ENCODE measurements at places on chromosomes 3 and 15.

DNA sequence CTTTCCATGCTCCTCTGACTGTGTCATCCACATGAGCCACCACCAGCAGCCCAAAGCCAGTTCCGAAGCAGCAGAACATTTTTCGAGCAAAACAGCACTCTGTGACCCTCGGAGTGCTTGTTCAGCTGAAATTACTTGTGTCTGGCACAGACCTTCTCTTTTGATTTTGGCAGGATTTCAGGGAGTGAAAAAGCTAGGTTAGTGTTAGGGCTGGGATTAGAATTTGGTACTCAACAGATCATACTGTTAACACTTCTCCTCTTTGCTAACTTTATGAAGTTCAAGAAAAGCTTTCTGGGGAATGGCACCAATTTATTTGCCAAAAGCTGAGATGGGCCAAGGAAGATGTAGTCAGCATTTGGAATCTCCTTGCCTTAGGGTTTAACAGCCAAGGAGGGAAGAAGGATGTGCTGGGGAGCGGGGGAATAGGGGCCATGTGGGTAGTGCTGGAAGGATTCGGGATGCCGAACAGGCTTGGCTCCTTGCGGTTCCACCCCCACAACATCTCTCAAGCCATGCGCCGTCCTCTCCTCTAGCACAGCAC lies 55.1 kb upstream of the TRA2B start:
- no peak for DNase-seq

- no peak for DNase-seq
Observed at GRCh38 chr3:197521277-197522182, 34.2 kb downstream of the BDH1 start.

- DNase-seq, result no peak
Observed at GRCh38 chr15:88707771-88708654, 69.2 kb downstream of the ISG20 start.

GRCh38 chr3:113100063-113100462 lies 109.3 kb downstream of the GTPBP8 start:
- no peak for DNase-seq

DNA sequence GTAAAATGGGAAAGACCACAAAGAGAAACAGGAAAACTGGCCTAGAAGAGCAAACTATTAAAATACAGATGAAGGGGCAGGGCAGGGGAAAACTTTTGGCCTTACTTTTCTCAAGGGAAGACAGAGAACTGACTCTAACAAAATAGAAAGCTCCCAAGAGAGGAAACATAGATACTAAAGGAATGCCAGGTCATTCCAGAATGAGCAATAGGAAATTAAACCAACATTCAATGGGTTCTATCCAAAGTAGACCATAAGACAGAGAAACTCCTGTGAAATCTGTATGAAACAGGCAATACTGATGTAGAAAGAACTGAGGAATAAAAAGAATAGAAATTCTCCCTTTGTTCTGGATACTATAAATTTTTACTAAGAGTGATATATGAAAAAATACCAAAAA lies 491.8 kb downstream of the MECOM start:
- DNase-seq, result no peak

DNA sequence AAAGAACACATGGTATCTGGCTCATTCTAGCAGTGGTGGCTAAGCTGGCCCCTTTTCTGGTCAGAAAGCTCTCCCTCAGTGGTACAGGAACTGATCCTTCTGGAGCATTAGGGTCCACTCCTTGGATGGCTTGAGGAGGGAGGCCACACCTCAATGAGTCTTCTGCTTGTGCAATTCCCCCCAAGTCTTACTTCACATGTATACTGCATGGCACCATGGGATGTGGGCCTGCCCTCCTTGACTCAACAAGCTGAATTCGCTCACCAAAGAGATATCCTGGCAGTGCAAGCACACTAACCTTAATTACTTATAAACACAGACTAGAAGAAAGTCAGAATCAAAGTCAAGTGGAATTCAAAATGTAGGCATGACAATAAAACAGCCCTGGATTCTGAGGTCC lies 133.8 kb upstream of the SLC2A2 start:
- DNase-seq, result no peak

DNA sequence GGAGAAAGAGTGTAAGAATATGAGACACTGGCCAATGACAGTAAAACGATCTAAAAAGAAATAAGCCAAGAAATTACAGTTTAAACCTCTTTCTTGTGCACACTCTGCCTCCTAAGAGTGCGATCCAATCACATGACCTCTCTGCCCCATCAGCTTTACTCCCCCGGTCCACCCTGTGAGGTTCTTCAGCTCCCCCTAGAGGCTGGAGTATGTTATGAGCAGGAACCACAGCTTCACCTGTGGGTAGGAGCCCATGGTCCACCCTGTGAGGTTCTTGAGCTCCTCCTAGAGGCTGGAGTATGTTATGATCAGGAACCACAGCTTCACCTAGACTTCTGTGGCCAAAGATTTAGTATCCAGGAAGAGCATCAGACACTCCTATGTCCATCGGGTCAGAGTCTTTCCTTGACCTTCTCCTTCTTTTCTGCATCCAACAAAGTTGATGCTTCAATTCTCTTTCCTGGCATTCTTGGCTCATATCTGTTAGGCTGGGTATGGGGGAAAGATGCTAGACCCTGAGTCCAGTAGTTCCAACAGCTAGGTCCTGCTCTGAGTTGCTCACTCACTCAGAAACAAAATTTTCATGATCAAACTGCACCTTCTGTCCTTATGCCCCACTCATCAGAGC lies 164.0 kb downstream of the MINAR1 start:
- peak; percentile 59 for DNase-seq

DNA sequence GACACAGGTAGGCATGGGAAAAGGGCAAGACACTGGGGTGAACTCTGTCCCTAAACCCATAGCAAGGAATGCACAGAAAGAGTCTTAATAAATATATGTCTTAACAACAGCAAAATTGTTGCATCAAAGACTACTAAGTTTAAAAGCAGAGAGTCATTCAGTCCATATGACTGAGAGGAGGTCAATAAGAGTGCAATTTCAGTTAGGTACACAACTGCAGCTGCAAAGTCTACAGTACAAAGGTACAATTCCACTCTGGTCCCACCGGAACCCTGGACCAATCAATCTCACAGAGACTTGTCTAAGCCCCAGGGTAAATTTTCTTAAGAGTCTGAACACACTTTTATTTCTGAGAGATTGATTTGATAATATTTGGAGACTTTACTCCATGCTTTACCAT lies 6.9 kb downstream of the CP start:
- DNase-seq, result no peak

DNA sequence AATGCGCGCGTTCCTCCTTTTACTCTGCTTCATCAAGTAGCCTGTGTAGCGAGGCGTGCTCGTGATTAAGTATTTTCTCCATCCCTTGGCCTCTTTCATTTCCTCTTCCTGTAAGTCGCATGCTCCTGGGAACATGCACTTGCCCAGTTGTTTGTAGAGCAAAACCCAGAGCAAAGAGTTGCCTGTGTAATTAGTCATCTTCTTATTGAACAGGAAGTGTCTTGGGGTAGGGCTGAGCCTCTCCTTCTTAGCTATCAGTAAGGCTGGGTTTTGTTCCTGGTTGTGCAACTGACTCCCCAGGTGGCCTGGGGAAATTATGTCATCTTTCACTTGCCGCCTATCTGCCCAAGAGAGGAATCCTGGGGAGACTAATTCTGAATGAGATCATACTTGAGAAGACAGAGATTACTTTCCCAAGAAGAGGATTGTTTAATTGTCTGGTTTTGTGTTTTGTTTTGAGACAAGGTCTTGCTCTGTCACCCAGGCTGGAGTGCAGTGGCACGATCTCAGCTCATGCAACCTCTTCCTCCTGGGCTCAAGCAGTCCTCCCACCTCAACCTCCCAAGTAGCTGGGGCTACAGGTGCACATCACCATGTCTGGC lies 14.9 kb downstream of the LIPH start:
- peak; percentile 56 for DNase-seq

DNA sequence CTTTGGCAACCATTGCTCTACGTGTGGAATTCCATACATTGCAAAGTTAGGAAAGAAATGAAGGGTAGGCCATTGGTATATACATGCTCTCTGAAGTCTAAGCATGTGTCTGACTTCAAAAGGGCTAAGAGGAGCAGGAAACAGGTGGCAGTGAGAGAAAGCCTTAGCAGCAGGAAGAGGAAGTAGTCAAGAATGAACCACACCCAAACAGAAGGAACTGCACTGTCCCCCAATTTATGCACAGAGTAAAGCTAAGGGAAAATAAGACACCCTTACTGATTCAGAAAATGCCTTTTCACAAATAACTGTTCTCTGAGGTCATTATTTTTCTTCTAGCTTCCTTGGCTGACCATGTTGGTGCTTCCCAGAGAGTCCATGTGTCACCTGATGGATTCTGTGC lies 575.4 kb downstream of the NTRK3 start:
- DNase-seq, result no peak

GRCh38 chr15:38054488-38054887 lies 120.0 kb downstream of the TMCO5A start:
- DNase-seq, result no peak

DNA sequence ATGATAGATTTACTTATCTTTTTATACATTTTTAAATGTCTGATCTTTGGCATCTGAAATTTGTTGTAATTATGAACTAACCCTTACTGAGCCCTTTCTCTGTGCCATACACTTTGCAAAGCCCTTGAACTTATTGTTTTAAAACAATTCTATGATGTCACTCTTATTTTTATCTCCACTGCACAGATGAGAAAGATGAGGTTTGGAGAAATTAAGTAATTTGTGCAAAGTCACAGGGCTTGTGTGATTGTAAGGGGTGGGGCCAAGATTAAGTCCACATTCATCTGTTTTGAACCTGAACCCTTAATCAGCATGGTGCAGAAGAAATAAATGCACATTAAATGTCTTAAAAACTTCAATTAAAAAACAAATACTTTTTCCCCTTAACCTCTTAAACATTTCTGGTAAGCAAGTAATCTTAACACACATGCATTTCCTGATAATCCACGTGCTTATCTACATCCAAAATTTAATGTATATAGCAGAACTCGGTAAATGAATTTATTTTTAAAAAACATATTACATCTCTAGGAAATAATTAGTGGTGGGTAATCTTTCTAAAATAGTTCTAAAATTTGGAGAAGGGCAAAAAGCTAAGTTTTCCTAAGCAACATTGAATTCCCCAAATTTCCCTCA lies 189.8 kb upstream of the TBC1D5 start:
- no peak for DNase-seq

GRCh38 chr15:75736256-75736655 lies 23.6 kb upstream of the CSPG4 start:
- no peak for DNase-seq

DNA sequence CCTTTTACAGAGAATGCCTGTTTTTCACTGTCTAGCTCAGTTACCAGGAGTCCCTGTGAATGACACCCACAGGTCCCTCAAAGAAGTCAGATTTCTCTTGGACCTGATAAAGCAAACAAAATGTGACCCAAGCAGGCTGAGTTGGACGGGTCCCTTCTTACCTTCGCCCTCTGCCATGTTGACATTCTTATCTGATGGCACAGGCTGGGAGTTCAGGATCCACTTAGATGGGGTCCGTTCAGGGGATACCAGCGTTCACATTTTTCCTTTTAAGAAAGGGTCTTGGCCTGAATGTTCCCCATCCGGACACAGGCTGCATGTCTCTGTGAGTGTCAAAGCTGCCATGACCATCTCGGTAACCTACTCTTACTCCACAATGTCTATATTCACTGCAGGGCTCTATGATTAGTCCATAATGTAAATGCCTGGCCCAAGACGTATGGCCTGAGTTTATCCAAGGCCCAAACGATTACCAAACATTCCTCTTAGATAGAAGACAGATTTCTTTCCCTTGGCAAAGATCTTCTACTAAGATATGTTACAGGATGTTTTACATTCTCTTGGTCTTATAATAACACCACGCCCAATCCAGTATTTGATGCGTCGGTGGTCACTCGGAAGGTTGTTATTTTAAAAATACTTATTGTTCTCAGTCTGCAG lies 179.1 kb downstream of the THSD4 start:
- DNase-seq, result no peak

GRCh38 chr3:163644172-163644571 lies 1434.1 kb downstream of the SI start:
- no peak for DNase-seq

GRCh38 chr3:89522155-89522554 lies 414.7 kb downstream of the EPHA3 start:
- DNase-seq, result no peak

GRCh38 chr3:50233176-50233575 lies 2.8 kb upstream of the GNAI2 start:
- no peak for DNase-seq

DNA sequence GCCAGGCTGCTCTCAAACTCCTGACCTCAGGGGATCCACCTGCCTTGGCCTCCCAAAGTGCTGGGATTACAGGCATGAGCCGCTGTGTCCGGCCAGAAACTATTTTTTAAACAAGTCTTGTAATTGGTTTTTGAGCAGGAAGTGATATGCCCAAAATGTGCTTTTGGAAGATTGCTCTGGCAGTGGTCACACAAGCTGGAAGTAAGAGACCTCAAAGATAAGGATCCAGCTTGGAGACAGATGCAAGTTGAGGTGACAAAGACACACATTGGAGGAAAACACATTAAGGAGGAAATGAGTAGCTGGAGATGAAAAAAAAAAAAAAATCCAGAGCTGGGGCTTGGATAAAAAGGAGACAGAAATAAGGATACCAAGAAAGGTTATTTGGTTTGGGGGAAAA lies 6.3 kb downstream of the TM4SF18 start:
- DNase-seq, result no peak

GRCh38 chr15:71116366-71116765 lies 1.1 kb downstream of the THSD4 start:
- DNase-seq, result no peak

GRCh38 chr3:115975796-115976195 lies 352.5 kb downstream of the GAP43 start:
- DNase-seq, result no peak

GRCh38 chr15:49418811-49419210 lies 4.2 kb upstream of the FGF7 start:
- no peak for DNase-seq

- DNase-seq, result no peak
Observed at GRCh38 chr3:190502946-190503345, 10.9 kb upstream of the IL1RAP start.

DNA sequence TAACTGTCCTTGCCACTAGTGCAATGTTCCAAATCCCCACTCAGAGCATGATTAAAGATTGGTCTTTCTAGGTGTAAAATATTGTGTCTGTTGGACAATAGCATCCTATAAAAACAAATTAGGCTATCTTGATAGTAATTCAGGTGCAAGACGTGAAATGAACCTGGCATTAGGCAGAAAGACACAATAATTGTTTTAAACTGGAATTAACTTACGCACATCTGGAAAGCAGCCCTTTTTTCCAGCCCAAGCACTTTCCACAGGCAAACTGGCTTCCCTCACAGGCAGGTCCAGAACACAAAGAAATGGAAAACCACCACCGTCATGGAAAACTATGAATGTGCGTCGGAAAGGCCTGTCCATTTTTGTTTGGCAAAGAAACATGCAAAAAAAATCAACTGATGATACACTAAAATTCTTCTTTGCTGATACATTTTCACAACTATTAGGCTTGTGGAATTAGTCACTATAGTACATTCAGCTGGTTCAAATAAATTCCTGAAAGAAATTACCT lies 474.7 kb upstream of the IL12A start:
- no peak for DNase-seq

DNA sequence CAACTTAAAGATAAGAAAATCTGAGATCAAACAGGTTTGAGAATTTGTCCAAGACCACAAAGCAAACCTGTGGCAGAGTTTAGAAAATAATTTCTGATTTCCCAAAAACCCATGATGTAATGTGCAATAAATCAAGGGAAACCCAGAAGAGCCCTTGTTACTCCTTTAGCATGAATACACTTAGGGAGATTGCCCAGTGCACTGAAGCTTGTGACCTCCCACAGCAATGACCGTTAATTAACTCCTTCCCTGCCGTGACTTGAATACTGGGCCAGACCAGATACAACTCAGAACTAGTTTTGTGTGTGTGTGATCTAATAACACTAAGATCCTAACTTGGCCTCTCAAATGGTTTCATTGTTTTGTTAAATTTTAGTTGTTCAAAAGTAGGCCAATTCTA lies 2.5 kb downstream of the PRKAR2A start:
- no peak for DNase-seq
